ENCODE measurements at places on chromosomes 1 and 21. TPM values are rescaled to one million over a fixed set of nuclear protein-coding genes. Genes with fewer than 3 reads are reported as not detected.

Gene FGR
- total RNA-seq, result not detected

Gene CD52
- not detected for total RNA-seq

Gene BEND5
- not detected for total RNA-seq

Gene ANXA9
- total RNA-seq, result 1.0 TPM

Gene AGPAT3
- 22.0 TPM for total RNA-seq

Gene SLC39A1
- 166 TPM for total RNA-seq

Gene FAAH
- total RNA-seq, result 0.79 TPM

Gene APCS
- not detected for total RNA-seq

Gene RPTN
- not detected for total RNA-seq

Gene KLHDC7A
- 1.4 TPM for total RNA-seq

Gene DMRTA2
- 0.15 TPM for total RNA-seq

Data from A549 treated with DMSO at 1 μM for 4 hours (cell line).